ENCODE measurements at places on chromosomes 7 and 10. TPM values are rescaled to one million over a fixed set of nuclear protein-coding genes. Genes with fewer than 3 reads are reported as not detected.

ZPBP gene
- total RNA-seq = not detected

OPALIN gene
- not detected for total RNA-seq

STEAP2 gene
- 2.9 TPM for total RNA-seq

VAX1 gene
- total RNA-seq = not detected

EBLN1 gene
- total RNA-seq = not detected

PHKG1 gene
- 0.21 TPM for total RNA-seq

C10orf62 gene
- total RNA-seq = 0.25 TPM

RAB11FIP2 gene
- total RNA-seq = 8.2 TPM

LIPK gene
- total RNA-seq = not detected

MNX1 gene
- 0.77 TPM for total RNA-seq

ANXA7 gene
- 63.8 TPM for total RNA-seq

NPTX2 gene
- not detected for total RNA-seq

GCK gene
- 46.4 TPM for total RNA-seq

GRCh38 chr7:135681762-135682161, 19.4 kb downstream of the STMP1 start:
- no peak overlapping the region for H3K4me3 ChIP-seq
- peaks cover 22% of the 10 kb centered on the region for H3K4me1 ChIP-seq
- peak overlapping the region; percentile 86 for H3K27ac ChIP-seq
- peak; percentile 78 for DNase-seq
- H3K36me3 ChIP-seq = no peaks in the 10 kb centered on the region

GRCh38 chr10:7365027-7365745, 45.6 kb downstream of the SFMBT2 start:
- peaks cover 8% of the 10 kb centered on the region for H3K4me1 ChIP-seq
- H3K4me3 ChIP-seq = no peak overlapping the region
- no peak overlapping the region for H3K27ac ChIP-seq
- H3K36me3 ChIP-seq = no peaks in the 10 kb centered on the region
- no peaks in the 10 kb centered on the region for H3K27me3 ChIP-seq
- DNase-seq = no peak

DNA sequence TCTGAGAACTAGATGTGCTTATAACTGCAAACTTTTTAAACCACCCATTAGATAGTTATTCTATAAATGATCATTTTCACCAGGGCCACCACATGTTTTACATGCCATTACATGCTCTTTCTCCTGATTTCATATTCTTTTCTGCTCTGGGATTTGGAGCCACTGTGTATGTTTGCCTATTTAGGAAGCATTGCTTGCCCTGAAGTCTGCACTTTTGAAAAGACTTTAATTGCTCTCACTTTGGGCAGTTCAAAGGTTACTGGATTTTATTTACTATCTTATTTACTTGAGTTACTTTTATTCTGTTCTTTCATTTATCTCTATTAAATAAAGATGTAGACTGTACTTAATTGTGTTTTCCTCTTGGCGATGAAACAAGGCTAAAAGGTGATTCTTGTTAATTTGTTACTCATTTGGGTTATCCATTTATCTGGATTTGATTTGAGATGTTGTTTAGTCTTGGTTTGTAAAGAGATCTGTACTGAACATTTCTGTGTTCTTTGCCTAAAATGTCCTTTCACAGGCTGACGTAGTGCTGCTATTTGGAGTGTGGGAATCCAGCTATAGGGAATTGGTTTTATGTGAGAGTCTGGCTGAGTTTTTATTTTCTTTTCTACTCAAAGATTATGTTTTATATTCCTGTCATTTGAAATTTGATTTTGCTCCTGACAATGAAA, 88.8 kb downstream of the SUGCT start:
- H3K27ac ChIP-seq = no peak overlapping the region
- no peak for DNase-seq
- no peaks in the 10 kb centered on the region for H3K36me3 ChIP-seq
- H3K4me1 ChIP-seq = peaks cover 6% of the 10 kb centered on the region

DNA sequence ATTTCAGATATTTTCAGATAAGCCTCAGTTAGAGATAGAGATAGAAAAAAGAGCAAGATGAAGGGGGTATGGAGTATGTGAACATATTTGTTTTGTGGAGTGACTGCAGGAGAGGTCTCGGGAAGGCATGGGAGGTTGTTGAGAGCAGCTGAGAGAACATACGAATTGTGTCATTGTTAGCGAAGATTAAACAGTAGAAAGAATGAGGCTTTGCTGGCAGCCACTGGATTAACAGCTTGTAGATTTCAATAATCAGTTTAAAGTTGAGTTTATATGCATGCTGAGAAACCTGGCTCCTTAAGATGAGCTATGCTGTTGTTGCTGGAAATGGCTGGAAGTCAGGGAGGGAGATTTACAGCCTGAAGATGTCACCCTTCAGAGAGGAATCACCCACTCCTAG, 100.9 kb upstream of the SORCS3 start:
- H3K4me3 ChIP-seq = no peak overlapping the region
- no peak overlapping the region for H3K27ac ChIP-seq
- H3K4me1 ChIP-seq = no peaks in the 10 kb centered on the region
- DNase-seq = no peak

DNA sequence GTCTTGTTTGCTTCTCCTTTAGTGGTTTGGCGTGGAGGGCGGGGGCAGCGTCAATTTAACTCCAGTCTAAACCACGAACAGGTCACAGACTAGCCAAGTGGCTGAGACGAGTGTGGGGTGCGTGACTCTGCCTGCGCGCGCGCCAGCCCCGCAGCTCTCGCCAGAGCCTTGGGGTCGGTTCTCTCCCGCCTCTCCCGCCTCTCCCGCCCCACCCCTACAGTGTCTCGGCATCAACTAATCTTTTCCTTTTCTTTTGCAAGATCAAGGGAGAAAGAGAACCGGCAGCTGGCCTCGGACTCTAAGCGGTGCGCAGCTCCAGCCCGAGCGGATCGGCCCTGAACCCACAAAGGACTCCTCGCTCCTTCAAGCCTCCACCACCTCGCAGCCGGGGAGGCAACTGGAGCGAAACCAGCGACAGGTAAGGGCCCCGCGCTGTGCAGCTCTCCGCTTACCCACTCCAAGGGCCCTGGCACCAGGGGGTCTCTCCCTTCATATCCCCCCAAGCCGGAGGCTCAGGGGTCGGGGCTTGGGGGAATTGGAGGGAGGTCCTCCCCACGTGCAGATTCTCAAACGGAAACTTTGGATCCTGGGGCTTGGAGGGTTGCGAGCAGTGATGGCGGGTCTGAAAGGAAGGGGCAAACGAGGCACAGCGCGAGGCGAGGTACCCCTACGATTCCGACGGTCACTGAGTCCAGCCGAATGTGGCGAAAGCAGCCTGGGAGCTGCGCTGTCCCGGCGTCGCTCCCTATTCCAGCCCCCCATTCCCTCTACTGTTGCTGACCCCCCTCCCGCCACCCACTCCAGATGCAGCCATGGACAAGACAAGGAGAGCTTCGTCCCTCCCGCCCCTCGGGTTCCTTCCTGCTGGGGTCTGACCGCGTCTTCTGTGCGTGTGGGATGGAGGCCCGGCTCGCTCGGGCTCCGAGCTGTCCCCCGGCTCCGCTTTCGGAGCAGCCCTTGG, 829 bp downstream of the CHRM2 start:
- H3K36me3 ChIP-seq = no peaks in the 10 kb centered on the region
- DNase-seq = peak; percentile 49
- H3K27me3 ChIP-seq = peaks cover 6% of the 10 kb centered on the region
- H3K4me1 ChIP-seq = peaks cover 23% of the 10 kb centered on the region
- peak overlapping the region; percentile 56 for H3K27ac ChIP-seq

DNA sequence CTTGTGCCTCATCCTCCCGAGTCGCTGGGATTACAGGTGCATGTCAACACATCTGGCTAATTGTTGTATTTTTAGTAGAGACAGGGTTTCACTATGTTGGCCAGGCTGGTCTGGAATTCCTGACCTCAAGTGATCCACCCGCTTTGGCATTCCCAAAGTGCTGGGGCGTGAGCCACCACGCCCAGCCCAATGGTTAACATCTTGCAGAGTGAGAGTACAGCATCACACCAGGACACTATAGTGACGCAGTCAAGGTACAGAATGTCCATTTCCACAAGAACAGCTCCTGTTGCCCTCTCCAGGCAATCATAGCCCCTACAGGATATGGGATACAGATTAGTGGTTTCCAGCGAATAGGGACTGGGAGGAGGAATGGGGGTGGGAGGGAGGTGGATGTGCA, 34.0 kb downstream of the MYO1G start:
- no peaks in the 10 kb centered on the region for H3K4me1 ChIP-seq
- no peaks in the 10 kb centered on the region for H3K36me3 ChIP-seq
- H3K27me3 ChIP-seq = peaks cover 21% of the 10 kb centered on the region
- DNase-seq = no peak
- H3K27ac ChIP-seq = no peak overlapping the region

DNA sequence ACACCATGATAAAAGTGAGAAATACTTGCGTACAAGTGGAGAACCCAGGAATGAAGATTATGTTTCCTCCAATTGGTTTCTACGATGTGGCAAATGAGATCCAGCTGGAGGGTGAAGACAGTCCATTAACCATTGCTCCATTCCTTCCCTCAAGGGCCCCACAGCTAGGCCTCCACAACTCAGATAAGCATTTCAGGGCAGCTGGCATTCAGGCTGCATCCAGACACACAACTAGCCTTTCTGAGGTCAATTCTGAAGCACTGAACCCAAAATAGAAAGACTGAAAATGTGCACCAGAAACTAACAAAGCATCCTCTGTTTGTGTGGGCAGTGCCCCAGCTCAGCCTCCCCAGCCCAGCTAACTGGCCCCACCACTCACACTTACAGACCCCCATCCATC, 94.8 kb downstream of the GSAP start:
- H3K27me3 ChIP-seq = no peaks in the 10 kb centered on the region
- H3K4me1 ChIP-seq = peaks cover 14% of the 10 kb centered on the region
- peak overlapping the region; percentile 83 for H3K27ac ChIP-seq
- H3K36me3 ChIP-seq = no peaks in the 10 kb centered on the region
- peak; percentile 49 for DNase-seq

DNA sequence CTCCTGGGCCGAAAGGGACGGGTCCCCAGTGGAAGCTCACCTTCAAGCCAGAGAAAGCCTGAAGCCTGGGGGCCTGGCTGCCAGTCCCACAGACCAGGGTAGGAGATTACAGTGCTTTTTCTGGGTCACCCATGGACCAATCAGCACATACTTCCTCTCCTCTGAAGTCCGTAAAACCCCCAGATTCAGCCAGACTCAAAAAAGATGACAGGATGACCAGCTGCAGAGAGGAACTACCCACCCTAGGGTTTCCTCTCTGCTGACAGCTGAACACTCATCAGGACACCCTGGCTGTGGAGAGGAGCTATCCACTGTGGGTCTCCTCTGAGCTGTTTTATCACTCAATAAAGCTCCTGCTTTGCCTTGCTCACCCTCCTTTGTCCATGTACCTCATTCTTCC, 78.0 kb downstream of the SAMD9 start:
- DNase-seq = no peak
- no peaks in the 10 kb centered on the region for H3K4me1 ChIP-seq
- no peak overlapping the region for H3K27ac ChIP-seq

- no peaks in the 10 kb centered on the region for H3K4me1 ChIP-seq
- peak overlapping the region; percentile 46 for H3K4me3 ChIP-seq
- no peaks in the 10 kb centered on the region for H3K27me3 ChIP-seq
- no peak overlapping the region for H3K27ac ChIP-seq
Observed at GRCh38 chr10:43648095-43648397, 635 bp downstream of the ZNF32 start.

DNA sequence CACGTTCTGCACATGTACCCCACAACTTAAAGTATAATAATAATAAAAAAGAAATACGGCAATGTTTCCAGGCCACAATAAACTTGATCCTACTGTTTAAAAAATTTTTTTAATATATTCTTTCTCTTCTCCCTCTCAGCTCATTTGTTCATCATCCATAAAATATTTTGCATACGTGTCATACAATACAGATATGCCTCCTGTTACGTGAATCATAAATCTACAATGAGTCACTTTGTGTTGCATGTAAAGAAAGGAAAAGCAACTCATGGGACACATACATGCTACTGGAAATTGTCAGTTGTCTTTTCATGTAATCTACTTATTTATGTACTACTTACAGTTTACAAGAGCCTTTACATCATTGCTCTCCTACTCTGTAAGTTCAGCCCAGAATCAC, 1.1 kb upstream of the TECTB start:
- peaks cover 10% of the 10 kb centered on the region for H3K4me1 ChIP-seq
- no peaks in the 10 kb centered on the region for H3K27me3 ChIP-seq

GRCh38 chr7:47622946-47623640, 41.2 kb upstream of the TNS3 start:
- H3K36me3 ChIP-seq = no peaks in the 10 kb centered on the region
- peak; percentile 86 for DNase-seq
- H3K4me1 ChIP-seq = peaks cover 8% of the 10 kb centered on the region

- no peak overlapping the region for H3K4me3 ChIP-seq
- H3K27me3 ChIP-seq = no peaks in the 10 kb centered on the region
- no peak overlapping the region for H3K27ac ChIP-seq
- H3K4me1 ChIP-seq = no peaks in the 10 kb centered on the region
Observed at GRCh38 chr7:38950309-38950708, 27.4 kb upstream of the POU6F2 start.

GRCh38 chr10:16116404-16117304, 256.3 kb upstream of the MINDY3 start:
- peak; percentile 41 for DNase-seq
- H3K27me3 ChIP-seq = no peaks in the 10 kb centered on the region
- no peaks in the 10 kb centered on the region for H3K4me1 ChIP-seq
- H3K27ac ChIP-seq = no peak overlapping the region

- H3K4me3 ChIP-seq = no peak overlapping the region
- no peaks in the 10 kb centered on the region for H3K4me1 ChIP-seq
- no peaks in the 10 kb centered on the region for H3K27me3 ChIP-seq
- DNase-seq = no peak
- H3K27ac ChIP-seq = no peak overlapping the region
- no peaks in the 10 kb centered on the region for H3K36me3 ChIP-seq
Observed at GRCh38 chr7:81366546-81366945, 403.3 kb downstream of the HGF start.

- no peak for DNase-seq
- H3K4me3 ChIP-seq = no peak overlapping the region
- H3K27me3 ChIP-seq = no peaks in the 10 kb centered on the region
- H3K36me3 ChIP-seq = no peaks in the 10 kb centered on the region
- H3K4me1 ChIP-seq = no peaks in the 10 kb centered on the region
- H3K27ac ChIP-seq = no peak overlapping the region
Observed at GRCh38 chr7:4286351-4286750, 395.7 kb upstream of the FOXK1 start.

GRCh38 chr10:66604195-66604594, 321.6 kb upstream of the LRRTM3 start:
- H3K27me3 ChIP-seq = no peaks in the 10 kb centered on the region
- DNase-seq = no peak
- no peaks in the 10 kb centered on the region for H3K4me1 ChIP-seq

GRCh38 chr7:124918662-124919061, 11.0 kb downstream of the POT1 start:
- no peak overlapping the region for H3K27ac ChIP-seq
- H3K27me3 ChIP-seq = no peaks in the 10 kb centered on the region
- DNase-seq = no peak
- no peaks in the 10 kb centered on the region for H3K4me1 ChIP-seq
- H3K4me3 ChIP-seq = no peak overlapping the region

- H3K4me1 ChIP-seq = no peaks in the 10 kb centered on the region
- no peak overlapping the region for H3K4me3 ChIP-seq
- H3K36me3 ChIP-seq = no peaks in the 10 kb centered on the region
- DNase-seq = no peak
Observed at GRCh38 chr7:70552141-70552540, 579.8 kb upstream of the GALNT17 start.
